ENCODE measurements at places on chromosomes 3 and 15. TPM values are rescaled to one million over a fixed set of nuclear protein-coding genes. Genes with fewer than 3 reads are reported as not detected.

Gene HES1
- total RNA-seq = 59.3 TPM

- H3K4me3 ChIP-seq = no peak overlapping the region
- H3K36me3 ChIP-seq = peaks cover 46% of the 10 kb centered on the region
- H3K27me3 ChIP-seq = no peaks in the 10 kb centered on the region
- no peaks in the 10 kb centered on the region for H3K4me1 ChIP-seq
- DNase-seq = no peak
Observed at GRCh38 chr15:22902578-22902977, 64.1 kb downstream of the NIPA2 start.

DNA sequence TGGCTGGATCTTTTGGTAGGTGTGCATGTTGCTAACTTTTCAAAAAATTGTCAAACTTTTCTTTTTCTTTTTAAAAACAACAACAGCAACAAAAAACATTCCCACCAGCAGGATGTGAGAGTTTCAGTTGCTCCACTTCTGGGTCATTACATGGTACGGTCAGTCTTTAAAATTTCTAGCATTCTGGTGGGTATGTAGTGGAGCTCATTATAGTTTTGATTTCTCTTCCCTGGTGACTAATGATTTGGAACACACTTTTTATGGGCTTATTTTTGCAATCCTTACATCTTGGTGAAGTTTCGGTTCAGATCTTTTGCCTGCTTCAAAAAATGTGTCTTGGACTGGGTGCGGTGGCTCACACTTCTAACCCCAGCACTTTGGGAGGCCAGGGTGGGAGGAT, 19.3 kb downstream of the ATP1B3 start:
- DNase-seq = no peak
- H3K4me1 ChIP-seq = no peaks in the 10 kb centered on the region
- H3K27ac ChIP-seq = no peak overlapping the region
- H3K4me3 ChIP-seq = no peak overlapping the region
- H3K27me3 ChIP-seq = no peaks in the 10 kb centered on the region
- no peaks in the 10 kb centered on the region for H3K36me3 ChIP-seq

DNA sequence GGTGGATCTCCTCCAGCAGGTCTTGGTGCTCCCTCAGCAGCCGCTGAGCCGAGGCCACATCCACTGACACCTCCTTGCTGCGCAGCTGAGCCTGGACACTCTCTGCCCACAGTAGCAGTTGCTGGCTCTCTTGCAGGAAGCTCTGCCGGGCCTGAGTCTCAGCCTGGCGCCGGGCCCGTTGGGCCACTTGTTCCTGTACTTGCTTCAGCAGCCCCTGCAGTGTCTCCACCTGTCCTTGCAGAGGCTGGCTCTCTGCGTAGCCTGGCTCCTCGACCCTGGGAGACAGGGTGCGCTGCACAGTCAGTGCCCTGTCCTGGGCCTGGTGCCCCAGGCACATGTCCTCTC, 15.5 kb downstream of the SPTBN5 start:
- H3K4me3 ChIP-seq = no peak overlapping the region
- H3K4me1 ChIP-seq = peaks cover 11% of the 10 kb centered on the region
- no peaks in the 10 kb centered on the region for H3K27me3 ChIP-seq
- no peak overlapping the region for H3K27ac ChIP-seq
- no peak for DNase-seq

All from adrenal gland (tissue), 19 donors.